ENCODE measurements at places on chromosomes 6 and 20. TPM values are rescaled to one million over a fixed set of nuclear protein-coding genes. Genes with fewer than 3 reads are reported as not detected.

The LY6G6C gene
- total RNA-seq = not detected

The IYD gene
- not detected for total RNA-seq

The PTCRA gene
- 6.2 TPM for total RNA-seq

The HLA-DQB1 gene
- 1.0 TPM for total RNA-seq

The TMEM170B gene
- 6.6 TPM for total RNA-seq

The RIMS4 gene
- 10.9 TPM for total RNA-seq

The KHDC1 gene
- total RNA-seq = not detected

The PRL gene
- total RNA-seq = not detected

The TTI1 gene
- 31.9 TPM for total RNA-seq

The PBOV1 gene
- total RNA-seq = not detected

The OVOL2 gene
- not detected for total RNA-seq

The ZBTB46 gene
- total RNA-seq = 1.6 TPM

The PRRC2A gene
- total RNA-seq = 48.6 TPM

The GJE1 gene
- not detected for total RNA-seq

The TRIM40 gene
- not detected for total RNA-seq

The PHF3 gene
- 43.9 TPM for total RNA-seq

The NOTCH4 gene
- total RNA-seq = 1.7 TPM

The OR12D3 gene
- total RNA-seq = not detected

The ZNF334 gene
- total RNA-seq = not detected

The TTK gene
- 29.8 TPM for total RNA-seq

The FNDC11 gene
- 0.05 TPM for total RNA-seq

The ENPP5 gene
- 2.0 TPM for total RNA-seq

The TNF gene
- total RNA-seq = not detected

The SLC22A3 gene
- not detected for total RNA-seq

The PRSS16 gene
- 5.2 TPM for total RNA-seq

The PERP gene
- total RNA-seq = 38.0 TPM

The PRND gene
- total RNA-seq = not detected

The DEFB118 gene
- total RNA-seq = not detected

The AGER gene
- total RNA-seq = 0.35 TPM

The PSMA7 gene
- 592 TPM for total RNA-seq

The SLC52A3 gene
- total RNA-seq = 0.11 TPM

The EIF2S2 gene
- 198 TPM for total RNA-seq

The HTR1E gene
- not detected for total RNA-seq

The FAM209B gene
- total RNA-seq = not detected

The KIAA0408 gene
- 3.7 TPM for total RNA-seq

The LST1 gene
- total RNA-seq = not detected

The DZANK1 gene
- 2.7 TPM for total RNA-seq

The CDKN1A gene
- total RNA-seq = 68.0 TPM

The SUMO4 gene
- not detected for total RNA-seq

Measured in SK-MEL-5 (cell line).